Stimulated activated CD8-positive, alpha-beta memory T cell treated with anti-CD3 and anti-CD28 coated beads, Interleukin-15, amount 100 ng/mL, for 48 hours (primary cell): ENCODE measurements at places on chromosomes 2 and 18.
A peak's percentile ranks its signal among the peaks of the same experiment; 100 is the strongest.

GRCh38 chr2:201837824-201838431 is 31.6 kb downstream of the CDK15 start:
- no peak for DNase-seq

GRCh38 chr2:143575340-143575739 is 446.1 kb downstream of the ARHGAP15 start:
- no peak for DNase-seq

DNA sequence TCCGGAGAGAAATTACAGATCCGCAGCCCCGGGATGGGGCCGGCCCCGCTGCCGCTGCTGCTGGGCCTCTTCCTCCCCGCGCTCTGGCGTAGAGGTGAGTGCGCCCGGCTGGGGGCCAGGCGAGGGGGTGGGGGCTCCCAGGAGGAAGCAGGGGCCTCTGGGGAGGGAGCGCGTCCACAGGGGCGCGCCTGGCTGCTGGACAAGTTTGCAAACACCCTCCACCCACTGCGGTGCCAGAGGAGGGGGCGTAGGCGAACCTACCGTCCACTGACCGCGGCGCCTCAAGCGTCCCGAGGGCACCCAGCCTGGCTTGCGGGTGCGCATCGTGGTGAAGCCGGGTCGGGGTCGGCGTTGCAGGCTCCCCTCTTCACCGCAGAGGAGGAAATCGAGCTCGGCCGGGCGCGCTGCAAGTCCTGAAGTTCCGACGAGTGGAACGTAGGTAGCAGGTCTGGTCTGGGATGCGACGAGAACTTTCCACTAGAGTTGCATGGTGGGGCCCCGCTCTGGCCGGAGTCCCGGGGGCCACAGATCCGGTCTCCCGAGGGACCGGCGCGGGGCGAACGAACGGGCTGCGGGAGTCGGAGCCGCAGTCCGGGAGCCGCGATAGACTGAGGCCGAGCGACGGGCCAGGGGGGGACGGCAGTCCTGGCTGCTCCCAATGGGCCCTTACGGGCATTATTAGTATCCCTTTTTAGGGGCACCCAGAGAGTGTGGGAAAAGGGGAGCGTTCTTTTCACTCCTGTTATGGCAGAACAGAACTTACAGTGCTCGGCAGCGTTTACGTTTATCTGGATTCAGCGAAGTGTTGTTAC is 502 bp downstream of the MERTK start:
- peak; percentile 8 for DNase-seq

DNA sequence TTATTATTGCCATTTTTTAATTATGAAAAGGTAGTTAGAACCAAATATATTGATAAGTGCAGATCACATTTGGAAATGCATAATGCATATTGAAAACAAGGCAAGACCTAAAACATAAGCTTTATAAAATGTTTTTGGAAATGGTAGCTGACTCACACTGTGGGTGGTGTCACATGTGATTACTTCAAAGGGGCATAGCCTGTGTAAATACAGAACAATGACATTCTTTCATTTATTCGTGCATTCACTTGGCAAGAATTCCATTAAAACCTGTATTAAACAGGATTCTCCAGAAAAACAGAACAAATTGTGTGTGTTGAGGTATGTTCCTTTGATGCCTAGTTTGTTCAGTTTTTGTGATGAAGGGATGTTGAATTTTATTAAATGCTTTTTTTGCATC is 427.3 kb upstream of the ST6GAL2 start:
- no peak for DNase-seq
